Activated T-cell treated with anti-CD3 and anti-CD28 coated beads for 48 hours (primary cell): ENCODE measurements at places on chromosomes 7 and 10.

GRCh38 chr10:131082991-131083481 lies 228.5 kb downstream of the TCERG1L start:
- DNase-seq: no peak

DNA sequence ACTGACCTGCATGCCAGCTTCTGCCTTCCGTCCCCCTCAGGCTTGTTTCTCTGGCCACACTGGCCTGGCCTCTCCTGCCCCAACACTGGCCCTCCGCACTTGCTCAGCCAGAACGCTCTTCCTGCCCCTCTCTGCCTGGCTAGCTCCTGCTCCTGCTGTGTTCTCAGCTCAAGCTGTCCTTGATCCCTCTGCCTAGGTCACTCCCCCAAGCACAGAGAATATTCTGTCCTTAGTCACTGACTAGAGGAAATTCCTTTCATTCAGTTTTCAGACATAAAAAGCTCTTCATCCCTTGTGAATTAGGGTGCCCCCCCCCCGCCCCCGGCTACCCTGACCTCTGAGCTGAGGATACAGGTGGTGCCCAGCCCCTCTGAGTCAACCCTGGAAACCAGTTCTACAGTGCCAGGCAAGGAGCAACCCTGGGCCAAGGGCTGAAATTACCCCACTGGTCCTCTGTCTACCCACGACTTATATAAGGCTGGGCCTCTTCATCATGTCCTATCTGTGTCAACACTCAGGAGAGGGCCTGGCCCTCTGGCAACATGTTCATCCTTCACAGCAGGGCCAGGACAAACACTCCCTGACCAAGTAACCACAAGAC lies 6.6 kb upstream of the SGPL1 start:
- no peak for DNase-seq

DNA sequence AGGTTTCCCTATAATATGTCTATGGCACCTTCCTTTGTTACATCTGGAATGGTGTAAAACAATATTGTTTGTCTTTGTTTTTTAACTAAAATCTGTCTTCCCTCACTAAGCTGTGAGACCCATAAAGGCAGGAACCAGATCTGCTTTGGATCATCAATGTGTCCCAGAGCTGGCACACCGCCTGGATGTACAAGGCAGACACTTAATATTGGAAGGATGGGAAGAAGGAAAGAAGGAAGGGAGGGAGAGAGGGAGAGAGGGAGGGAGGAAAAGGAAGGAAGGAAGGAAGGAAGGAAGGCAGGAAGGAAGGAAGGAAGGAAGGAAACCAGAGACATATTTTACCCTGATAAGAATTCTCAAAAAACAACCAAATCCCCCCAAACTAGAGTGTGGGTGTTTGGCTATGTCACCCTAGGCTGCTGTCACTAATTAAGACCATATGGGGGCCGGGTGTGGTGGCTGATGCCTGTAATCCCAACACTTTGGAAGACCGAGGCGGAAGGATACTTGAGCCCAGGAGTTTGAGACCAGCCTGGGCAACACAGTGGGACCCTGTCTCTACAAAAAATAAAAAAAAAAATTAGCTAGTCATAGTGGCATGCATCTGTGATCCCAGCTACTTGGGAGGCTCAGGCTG lies 59.6 kb downstream of the SH3PXD2A start:
- no peak for DNase-seq

DNA sequence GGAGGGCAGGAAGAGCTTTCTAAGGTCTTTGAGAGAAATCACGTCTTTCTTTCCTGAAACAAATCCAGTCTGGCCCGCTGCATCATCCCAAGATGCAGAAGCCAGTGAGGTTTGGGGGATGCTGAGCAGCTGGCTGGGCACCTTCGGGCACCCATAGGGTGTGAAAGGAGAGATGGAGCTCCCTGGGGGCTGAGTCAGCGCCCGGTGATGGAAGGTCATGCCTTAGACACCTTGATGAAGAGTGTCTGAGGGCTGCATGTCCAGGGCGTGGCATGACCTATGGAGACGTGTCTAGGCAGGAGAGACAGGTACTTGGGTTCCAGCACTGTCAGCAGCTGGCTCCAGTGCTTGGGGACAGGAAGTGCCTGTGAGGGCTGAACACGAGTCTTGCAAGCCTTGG lies 88.3 kb downstream of the GOLGA7B start:
- no peak for DNase-seq

- DNase-seq: peak; percentile 24
These were observed 642 bp downstream of the STK32C start for GRCh38 chr10:132306864-132307751.

- no peak for DNase-seq
These were observed 2.0 kb downstream of the WDR91 start for GRCh38 chr7:135209225-135209834.

GRCh38 chr10:93070378-93071176 lies 3.1 kb upstream of the CYP26A1 start:
- no peak for DNase-seq

GRCh38 chr10:110363572-110364411 lies 59.1 kb upstream of the SMNDC1 start:
- no peak for DNase-seq

DNA sequence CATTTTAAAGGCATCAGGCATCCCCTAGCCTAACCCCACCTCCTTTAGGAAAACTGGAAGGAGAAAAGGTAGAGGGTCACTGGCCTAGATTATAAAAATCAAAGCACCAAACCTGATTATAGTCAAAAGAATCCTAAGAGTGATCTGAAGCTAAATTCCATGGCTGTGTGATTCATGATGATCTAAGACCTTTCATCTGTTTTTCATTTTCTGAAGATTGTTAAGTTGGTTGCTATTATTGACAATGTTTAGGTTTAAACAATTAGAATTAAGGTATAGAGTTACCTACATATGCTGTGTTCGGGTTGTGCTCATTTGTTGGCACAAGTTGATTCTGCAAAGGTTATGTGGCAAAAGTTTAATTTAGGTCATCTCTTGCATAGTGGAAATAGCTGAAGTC lies 148.7 kb downstream of the BICC1 start:
- no peak for DNase-seq

GRCh38 chr7:84704380-84704779 lies 482.5 kb downstream of the SEMA3D start:
- DNase-seq: no peak

DNA sequence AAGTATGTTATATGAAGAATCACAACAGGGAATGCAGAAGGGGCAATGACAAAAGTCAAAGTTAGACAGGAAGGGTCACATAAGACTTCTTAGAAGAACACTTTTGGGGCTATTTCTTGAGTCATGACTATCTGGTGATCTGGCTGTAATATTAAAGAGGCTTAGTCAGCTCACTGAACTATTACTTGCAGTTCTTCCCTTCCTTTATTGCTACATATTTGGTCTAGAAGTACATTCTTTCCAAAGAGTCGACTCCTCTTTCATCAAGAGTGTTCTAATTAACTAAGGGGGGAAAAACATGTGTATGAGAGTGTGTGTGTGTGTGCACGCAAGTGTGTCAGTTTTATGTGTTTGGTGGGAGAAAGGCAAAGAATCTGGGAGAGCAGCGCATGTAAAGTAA lies 247.3 kb upstream of the LRRTM3 start:
- no peak for DNase-seq

DNA sequence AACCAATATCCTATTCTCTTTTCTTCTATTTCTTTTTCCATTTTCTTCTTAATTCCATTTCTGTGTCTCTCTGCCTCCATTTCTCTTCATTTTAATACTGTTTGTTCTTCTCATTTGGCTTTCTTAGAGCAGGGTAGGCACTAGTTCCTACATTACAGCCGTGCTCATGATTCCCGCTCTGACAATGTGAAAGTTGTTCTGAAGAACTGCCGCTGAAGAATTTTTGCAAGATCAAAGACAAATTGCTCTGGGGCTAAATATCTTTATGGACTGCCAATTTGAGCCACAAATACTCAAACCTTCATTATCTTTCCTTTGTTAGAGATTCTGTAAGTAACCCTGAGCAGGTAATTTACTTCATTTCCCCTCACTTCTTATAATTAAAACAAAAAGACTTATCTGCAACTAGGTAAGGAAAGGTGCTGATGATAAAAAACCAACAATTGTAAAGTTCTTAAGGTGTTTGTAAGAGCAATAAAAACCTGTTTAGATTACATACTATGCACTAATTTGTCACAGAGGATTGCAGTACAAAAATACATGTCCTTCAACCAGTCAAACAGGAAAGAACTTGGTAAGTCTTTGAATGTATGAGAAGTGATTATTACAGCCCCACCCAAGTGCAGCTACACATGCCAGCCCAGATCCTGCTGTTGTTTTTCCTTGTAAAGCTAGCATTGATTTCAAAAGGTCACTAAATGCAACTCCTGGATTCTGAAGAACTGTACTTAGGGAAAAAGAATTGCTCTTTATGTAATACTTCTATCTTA lies 127.5 kb downstream of the COL28A1 start:
- no peak for DNase-seq

DNA sequence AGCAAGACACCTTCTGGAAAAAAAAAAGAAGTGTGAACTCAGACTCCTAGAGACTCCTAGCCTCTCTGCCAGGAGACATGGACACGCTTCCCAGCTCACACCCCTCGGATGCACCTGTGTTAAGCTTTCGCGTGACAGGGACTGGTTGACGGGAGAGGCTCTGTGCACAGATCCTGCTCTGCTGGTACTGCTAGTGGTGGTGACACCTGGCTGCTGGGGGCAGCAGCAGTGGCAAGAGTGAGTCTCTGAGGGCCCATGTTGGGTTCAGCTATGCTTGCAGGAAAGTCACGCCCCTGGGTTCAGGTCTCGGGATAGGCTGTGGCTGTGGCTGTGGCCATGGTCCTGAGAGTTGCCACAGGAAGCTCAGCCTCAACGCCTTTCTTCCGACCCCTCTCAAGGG lies 81.1 kb downstream of the XRCC2 start:
- DNase-seq: no peak

DNA sequence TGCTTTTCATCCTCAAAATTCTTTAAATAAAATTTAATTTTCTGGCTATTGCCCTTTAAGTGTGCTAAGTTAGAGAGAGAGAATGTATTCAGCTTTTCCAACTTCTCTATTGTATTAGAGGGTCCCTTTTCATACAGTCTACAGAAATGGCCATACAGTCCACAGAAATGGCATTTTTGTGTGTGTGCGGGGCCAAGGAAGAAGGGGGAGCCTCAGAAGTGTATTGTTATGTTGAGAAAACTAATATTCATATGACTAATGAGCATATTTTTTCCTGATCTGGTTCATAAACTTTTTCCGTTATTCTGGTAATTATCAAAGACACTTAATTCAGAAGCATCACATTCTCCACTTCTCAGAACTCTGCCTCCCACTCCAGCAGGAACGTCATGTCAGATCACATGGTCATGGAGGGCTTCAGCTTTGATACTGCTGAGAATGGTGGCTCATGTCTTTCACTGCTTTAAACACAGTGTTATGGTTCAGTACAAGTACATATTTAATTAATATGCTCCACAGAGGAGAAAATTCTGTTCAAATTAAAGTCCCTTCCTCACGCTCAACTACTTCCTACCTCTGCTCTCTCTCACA lies 37.1 kb downstream of the ELMO1 start:
- peak; percentile 23 for DNase-seq

DNA sequence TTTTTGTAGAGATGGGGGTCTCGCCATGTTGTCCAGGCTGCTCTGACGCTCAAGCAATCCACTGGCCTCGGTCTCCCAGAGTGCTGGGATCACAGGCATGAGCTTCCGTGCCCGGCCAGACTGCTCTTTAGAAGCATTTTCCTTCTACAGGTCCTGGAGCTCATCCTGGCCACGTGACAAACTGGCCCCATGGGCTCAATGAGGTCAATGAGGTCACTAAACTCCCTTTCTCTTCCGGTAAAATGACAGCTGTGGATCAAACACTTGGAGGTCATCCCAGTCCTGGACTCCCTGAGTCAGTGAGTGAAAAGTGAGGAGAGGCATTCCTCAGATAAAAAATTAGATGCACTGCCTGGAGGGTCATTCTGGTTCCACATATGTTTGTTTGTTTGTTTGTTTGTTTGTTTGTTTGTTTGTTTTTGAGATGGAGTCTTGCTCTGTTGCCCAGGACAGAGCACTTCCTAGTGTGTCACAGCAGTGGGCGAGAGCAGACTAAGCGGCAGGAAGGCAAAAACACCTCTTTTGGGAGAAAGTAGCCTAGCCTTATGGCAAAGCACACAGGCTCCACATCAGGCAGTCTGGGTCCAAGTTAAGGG lies 134.9 kb downstream of the TNS3 start:
- no peak for DNase-seq

DNA sequence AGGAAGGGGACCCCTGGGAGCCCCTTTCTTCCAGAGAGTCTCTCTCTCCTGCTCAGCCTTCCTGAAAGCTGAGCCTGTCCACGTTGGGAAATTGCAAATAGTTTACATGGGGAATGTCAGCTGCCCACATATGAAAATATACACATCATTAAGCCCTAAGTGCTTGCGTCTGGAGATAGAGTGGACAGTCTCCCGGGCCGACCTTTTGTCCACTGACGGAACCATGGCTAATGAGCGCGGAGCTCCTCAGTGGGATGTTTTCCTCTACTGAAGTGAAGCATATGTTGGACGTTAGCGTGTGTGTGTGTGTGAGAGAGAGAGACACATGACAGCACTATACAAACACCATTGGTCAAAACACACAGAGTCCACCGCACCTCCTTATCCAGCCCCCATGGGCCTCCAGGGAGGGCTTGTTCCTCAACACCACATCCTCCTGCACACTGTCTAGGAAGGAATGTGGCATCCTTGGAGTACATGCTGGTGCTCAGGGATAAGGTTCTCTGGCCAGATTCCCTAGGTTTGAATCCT lies 128.4 kb downstream of the RGS10 start:
- no peak for DNase-seq

DNA sequence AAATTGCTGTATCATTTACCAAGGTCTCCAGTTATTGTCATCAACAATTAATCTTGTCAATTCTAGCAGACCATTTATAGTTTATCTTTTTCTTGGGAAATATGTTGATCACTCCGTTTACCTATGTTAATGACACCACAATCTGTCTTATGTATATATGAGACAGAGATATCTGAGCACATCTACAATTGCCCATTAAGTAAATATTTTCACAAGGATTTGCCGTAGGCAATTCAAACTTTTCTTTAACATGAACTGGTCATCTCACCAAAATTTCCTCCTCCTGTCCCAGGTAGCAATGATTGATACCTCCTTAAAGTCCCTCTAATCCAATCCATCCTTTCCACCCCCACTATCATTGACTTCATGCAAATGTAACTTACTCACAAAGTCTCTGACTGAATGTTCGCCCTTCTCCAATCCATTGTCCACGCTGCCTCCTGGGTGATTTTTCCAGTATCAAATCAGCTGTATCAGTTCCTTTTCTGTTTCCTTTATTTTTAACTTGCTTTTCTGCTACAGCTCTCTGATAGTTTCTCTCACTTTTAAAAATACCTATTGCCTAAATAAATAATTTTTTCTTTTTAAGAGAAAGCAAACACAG lies 138.3 kb downstream of the GNAT3 start:
- no peak for DNase-seq

GRCh38 chr10:26681076-26681475 lies 16.4 kb upstream of the PDSS1 start:
- DNase-seq: no peak
